ENCODE measurements at places on chromosomes 2 and 18. TPM values are rescaled to one million over a fixed set of nuclear protein-coding genes. Genes with fewer than 3 reads are reported as not detected.

GCG gene
- polyA plus RNA-seq: not detected

ANKRD29 gene
- polyA plus RNA-seq: 0.91 TPM

GRCh38 chr2:174339561-174340399 lies 5.0 kb downstream of the SP9 start:
- no peak for DNase-seq

- no peak for DNase-seq
Measured at GRCh38 chr2:27324720-27325119, 1.8 kb upstream of the MPV17 start.
